ENCODE measurements at places on chromosomes 1 and 21.

DNA sequence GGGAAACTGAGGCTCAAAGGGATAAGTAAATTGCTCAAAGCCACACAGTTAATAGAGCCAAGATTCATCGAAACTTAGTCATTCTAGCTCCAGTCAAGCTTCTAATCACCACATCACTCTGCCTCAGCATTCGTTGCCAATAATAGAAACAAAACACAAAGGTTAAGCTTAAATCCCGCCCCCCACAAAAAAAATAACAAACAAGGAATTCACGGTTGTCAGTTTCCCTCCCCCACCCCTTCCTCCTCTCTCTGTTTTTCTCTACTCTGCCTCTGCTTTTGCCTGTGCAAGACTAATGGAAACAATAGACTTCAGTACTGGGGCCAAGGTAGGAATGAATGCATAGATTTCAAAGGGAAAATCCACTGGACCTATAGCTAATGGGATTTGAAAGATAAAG lies 70.7 kb upstream of the ZNF644 start:
- DNase-seq, result no peak

DNA sequence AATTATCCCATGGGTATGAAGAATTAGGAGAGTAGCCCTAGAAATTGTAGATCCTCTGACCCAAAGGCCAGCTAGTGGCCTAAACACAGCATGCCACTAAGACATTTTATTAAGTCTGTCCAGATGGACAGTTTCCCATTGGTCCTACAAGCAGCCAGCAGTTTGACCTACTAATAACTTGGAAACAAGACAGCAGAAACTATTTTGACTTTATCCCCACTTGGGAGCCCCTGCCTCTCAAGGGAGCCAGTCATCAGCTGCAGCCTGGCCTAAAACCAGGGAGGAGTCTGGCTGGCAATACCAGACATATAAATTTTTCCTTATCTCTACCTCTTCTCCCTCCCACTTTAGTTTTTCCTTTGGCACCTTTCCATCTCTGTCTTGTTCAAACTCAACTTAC lies 222.6 kb upstream of the KCTD3 start:
- no peak for DNase-seq

GRCh38 chr1:69451196-69451595 lies 116.5 kb upstream of the LRRC7 start:
- DNase-seq, result no peak

DNA sequence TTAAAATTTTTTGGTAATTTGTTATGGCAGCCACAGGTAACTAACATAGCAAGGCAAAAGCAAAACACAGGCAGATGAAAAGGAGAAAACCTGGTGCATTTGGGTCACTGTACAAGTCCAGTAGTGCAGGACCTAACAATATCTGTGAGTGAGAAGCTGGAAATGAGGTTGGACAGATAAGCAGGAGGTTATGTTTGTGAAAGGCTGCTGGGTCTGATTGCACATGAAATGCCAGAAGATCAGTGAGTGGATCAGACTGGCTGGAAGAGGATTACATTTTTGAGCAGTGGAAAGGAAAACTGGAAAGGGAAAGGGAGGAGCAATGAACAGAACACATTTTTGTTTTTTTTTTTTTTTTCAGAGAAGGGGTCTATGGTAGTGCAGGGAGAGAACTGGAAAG lies 73.6 kb downstream of the CYYR1 start:
- DNase-seq, result no peak

GRCh38 chr1:9615316-9616063 lies 26.8 kb downstream of the TMEM201 start:
- DNase-seq, result peak; percentile 79

GRCh38 chr21:16678429-16679160 lies 834.2 kb upstream of the CXADR start:
- no peak for DNase-seq

DNA sequence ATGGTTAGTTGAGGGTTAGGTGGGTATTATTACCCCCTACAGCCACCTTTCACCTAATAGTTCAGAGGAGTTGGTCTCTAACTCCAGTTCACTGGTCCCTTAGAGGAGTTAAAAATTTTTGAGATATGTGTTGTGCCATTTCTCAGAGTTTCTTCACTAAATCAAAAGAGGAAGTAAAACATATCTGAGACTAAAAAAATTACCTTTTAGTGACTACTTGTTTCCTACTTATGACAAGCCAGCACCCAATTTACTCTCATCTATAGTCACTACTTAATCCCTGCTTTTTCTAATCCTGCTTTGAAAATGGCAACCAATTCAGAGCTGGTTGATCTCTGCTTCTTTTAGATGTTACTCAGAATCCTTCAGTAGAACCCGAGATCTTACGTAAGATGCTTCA lies 1316.8 kb upstream of the B3GALT2 start:
- DNase-seq, result no peak

GRCh38 chr21:35606578-35606977 lies 453.7 kb downstream of the SETD4 start:
- no peak for DNase-seq

DNA sequence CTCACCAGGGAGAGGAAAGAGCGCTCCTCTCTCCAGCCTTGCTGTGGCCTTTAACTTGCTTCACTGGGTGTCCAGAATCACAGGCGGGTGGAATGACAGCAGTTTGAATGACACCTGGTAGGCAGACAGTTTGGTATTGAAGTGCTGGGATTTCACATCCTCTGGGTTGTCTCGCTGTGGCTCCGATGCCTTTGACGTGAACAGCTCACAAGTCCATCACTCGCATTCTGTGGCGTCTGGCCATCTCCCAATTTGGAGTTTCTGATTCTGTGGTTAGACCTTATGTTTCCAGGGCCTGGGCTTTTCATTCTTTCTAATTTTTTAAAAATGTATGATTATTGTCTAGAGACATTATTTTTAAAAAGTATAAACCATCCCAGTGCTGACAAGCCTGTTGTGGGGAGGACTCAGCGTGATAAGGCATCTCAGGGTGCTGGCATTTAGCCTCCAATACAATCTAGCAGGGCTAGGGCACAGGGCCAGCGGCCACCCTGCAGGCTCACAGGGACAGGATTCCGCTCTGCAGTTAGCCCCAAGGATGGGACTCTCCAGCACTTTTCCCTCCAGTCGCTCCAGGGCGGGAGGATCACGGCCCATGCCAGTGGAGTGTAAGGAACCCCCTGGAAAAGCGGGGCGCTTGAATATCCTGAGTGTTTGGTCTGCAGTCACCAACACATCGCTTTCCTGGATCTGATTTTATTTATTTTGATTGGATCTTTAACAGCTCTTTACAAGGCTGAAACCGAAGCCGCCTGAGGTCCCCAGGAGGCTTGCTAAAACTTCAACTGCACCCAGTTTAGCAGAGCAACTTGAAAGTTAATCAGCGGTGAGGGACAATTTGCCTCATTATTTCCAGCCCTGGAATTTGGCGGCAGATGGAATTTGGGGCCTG lies 178.3 kb downstream of the TRABD2B start:
- no peak for DNase-seq

DNA sequence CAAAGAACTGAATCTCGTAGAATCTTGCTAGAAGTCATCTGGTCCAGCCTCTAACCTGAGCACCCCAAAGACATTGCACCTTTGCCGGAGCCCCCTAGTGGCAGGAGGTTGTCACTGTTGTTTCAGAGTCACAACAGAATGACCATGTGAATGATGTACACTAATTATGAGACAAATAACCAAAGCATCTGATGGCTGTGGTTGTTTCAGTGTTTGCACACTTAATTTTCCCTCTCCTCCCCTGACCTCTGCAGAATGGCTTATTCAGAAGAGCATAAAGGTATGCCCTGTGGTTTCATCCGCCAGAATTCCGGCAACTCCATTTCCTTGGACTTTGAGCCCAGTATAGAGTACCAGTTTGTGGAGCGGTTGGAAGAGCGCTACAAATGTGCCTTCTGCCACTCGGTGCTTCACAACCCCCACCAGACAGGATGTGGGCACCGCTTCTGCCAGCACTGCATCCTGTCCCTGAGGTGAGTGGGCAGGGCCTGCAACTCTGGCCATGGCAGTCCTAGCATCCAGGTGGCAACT lies 26.4 kb downstream of the TRAF5 start:
- DNase-seq, result peak; percentile 34

- no peak for DNase-seq
Observed at GRCh38 chr21:45401054-45401518, 3.9 kb upstream of the COL18A1 start.

DNA sequence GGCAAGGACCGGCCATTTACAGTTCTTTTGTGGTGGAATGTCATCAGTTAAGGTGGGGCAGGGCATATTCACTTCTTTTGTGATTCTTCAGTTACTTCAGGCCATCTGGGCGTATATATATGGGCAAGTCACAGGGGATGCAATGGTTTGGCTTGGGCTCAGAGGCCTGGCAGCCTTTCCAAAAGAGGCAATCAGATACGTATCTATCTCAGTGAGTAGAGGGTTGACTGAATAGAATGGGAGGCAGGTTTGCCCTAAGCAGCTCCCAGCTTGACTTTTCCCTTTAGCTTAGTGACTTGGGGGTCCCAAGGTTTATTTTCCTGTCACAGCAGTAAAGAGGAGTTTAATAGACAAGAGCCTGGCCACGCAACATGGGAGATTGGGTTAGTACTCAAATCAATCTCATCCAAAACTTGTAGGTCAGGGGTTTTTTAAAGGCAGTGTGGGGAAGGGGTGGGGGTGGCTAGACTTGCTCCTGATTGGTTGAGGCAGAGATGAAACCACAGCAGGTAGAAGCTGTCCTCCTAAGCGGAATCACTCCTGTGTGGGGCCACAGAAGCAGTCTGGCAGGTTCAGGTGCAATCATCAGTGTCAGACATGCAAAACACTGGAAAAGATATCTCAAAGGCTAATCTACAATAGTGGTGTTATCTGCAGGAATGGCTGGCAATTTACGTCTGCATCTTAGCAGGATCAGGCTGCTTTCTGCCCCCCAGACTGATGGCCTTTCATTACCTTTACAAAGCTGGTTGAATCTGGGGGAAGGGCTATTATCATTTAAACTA lies 112.9 kb downstream of the TLR5 start:
- DNase-seq, result no peak

- no peak for DNase-seq
Observed at GRCh38 chr1:27476237-27476636, 13.7 kb downstream of the WASF2 start.

DNA sequence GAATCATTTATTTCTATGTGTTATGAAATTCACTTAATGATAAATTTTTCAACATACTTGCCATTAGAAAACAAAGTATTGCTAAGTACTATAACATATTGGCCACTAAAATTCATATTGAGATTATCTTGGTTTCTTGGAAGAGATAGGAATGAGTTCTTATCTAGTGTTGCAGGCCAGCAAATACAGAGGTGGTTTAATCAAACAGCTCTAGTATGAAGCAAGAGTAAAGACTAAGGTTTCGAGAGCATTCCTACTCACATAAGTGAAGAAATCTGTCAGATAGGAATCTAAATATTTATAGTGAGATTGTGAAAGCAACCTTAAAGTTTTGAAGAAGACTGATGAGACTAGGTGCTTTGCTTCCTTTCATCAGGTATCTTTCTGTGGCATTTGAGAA lies 37.9 kb upstream of the FOXE3 start:
- no peak for DNase-seq

GRCh38 chr1:113552244-113552643 lies 161.9 kb downstream of the MAGI3 start:
- DNase-seq, result no peak

DNA sequence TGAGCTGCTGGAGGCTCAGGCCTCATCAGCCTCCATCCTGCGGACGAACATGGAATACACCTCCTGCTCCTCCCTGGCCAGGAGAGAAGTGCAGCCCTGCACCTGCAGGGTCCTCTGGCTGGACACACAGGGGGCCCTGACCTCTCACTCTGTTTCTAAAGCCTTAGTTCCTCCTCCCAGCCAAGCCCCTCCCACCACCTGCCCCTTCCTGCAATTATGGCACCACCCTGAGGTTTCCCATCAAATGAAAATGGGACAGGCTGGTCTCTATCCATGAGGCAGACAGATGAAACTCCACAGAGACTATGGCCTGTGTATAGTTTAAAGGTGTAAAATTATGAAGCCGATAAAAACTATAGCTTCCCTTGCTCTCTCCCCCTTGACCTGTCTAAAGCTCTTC lies 42.6 kb downstream of the CACNA1S start:
- no peak for DNase-seq

DNA sequence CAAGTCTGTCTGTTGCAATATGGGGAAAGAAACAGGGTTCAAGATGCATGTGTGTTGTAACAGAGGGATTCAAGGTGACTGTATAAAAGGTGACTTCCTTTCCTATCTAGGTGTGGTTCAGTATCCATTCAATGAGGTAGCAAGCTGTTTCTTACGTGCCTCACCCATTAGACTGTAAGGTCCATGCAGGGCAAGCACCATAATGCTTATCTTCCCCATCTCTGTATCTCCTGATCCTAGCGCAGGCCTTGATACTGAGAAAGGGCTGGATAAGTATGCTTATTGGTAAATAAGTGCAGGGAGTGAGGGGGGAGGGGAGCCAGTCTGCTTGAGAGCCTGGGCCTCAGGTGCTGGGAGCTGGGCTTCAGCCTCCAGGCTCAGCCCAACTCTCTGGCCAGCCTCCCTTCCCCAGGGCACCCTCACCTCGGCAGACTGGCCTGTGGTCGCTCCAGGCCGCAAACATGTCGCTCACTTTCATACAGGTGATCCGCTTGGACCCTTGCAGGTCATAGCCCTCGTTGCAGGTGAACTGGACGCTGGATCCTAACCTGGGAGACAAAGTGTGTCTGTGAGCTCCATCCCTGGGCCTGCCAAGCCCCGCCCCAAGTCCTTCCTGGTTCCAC lies 44.5 kb upstream of the HMGB4 start:
- DNase-seq, result no peak

GRCh38 chr21:44618909-44619308 lies 7.0 kb downstream of the KRTAP10-8 start:
- no peak for DNase-seq

- DNase-seq, result no peak
Observed at GRCh38 chr1:30929135-30929889, 20.8 kb upstream of the SDC3 start.

DNA sequence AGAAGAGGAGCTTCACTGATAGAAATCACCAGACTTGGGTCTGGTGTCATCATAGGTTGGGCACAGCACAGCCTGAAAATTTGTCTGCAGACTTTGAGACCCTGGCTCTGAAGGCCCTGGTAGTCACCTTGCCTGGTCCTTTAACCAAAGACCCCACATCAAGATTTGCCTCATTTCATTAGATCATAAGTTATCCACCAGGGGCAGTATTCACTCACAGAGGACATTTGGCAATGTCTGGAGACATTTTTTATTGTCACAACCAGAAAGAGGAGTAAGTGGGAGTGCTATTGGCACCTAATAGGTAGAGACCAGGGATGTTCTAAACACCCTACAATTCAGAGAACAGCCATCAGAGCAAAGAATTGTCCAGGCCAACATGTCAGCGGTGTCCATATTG lies 22.1 kb upstream of the PAX7 start:
- DNase-seq, result no peak

- DNase-seq, result no peak
Observed at GRCh38 chr21:31092832-31093625, 54.8 kb upstream of the KRTAP19-8 start.

Data from GM12891 (cell line).